CD8-positive, alpha-beta memory T cell (primary cell): ENCODE measurements at places on chromosomes 2 and 18.

- no peak for DNase-seq
Measured at GRCh38 chr2:224876522-224876921, 160.4 kb upstream of the CCDC195 start.

DNA sequence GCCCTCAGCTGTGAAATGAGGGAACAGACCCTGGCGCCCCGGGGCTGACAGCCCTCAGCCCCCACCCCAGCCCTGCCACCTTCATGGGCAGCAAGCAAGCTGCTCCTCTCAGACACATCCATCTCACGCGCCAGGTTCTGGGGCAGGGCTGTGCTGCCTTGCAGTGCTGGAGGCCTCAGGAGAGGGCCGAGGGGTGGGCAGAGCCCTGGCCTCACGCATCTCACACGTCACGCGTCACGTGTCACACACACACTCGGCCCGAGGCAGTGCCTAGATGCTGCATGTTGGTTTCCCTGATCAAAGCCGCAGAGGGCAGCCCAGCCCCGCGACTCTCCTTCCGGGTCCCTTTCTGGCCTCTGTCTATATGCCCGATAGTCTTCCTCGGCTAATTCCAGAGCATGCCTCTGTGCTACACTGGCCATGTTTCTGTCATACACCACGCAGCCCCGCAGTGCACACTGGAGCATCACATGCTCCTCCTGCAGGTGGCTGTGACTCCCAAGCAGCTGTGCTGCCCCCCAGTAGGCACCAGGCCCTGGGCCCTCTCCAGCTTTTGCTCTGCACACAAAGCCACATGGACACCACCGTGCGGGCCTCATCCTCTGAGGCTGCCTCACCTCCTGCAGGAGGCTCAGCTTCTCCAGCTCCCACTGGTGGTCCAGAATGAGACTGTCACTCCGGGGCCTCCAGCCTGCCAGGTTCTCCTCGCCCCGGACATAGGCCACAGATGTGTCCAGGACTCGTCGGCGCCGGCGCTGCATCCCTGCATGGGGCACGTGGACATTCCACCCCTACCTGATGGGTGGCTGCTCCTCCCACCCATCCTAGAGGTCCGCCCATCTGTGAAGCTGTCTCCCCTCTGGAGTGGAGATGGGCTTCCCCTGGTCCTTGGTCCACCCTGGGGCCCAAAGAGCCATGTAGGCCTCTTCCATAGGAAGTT is 31.4 kb downstream of the AQP12A start:
- no peak for DNase-seq

DNA sequence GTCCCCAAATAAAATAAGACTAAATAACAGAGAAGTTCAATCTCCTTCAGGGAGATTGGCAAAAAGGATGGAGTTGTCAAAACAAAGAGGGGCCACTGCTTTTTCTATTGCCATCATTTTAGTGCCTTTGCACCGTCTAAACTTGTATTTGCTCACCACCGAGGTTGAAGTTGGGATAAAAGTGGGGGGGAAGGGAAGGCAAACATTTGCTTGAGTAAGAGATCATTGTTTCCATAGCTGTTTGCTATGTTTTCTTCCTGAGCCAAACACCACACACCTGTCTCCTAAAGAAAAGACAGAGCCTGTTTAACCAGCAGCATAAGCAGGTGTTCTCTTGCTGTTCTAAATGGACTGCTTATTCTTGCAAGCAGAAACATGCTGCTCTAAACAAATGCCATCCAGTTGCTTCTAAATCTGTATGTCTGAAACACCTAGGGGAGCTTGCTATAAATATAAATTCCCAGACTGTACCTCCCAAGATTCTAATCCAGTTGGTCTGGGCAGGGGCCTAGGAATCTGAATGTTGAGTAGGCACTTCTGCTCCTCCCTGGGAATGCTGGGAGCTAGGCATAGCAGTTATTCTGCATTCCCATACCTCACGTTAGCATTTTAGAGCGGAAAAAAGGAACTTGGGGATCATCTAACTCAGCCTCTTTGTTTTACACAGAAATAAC is 179.4 kb upstream of the ARL4C start:
- no peak for DNase-seq

DNA sequence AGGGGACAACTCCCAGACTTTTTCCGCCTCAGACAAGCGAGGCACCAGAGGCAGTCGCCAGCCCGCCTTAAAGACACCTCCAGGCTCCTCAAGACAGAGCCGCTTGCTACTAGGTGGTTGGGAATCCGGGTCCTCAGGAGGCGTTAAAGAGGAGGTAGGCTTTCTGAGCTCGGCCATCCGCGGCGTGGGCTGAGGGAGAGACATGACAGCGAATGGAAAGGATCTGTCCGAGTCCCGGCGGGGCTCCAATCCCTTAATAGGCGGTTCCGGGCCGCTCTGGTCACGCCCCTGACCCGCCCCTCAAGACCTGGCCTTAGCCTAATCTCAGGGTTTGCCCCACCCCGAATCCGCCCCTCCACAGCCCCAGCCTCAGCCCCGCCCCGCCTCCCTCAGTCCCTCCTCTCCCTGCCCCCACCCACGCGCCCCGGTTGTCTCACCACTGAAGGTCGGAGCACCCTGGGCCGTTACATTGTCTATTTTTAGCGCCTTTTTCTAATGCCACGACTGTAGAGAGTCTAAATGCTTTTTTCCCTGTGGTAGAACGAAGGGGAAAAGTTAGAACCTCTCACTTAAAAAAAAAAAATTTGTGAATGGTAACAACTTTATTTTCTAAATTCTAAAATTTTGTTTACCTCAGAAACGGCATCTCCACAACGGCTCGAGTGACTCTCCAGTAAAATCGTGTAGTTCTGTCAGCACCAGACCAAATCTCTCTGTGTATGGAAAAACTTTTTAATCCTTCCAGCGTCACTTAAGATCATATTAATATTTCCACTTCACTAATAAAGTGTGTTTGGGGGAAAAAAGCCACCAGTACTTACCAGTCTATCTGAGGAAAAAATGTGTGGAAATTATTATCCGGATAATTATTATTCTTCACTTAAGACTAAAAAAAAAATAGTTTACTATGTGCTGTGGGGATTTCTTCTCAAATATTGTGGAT is at the start of gene RAD51AP2:
Gene RAD51AP2, minus strand, starts transcription at position 229 of the 943 bp plus-strand sequence. Its CDS starts 25 bp downstream, at position 204.
- no peak for DNase-seq

GRCh38 chr18:59049721-59050660 is 89.7 kb upstream of the SEC11C start:
- no peak for DNase-seq

GRCh38 chr2:162824304-162824703 is 14.3 kb downstream of the KCNH7 start:
- no peak for DNase-seq

- DNase-seq, result no peak
Measured at GRCh38 chr2:27078267-27079194, at the start of gene EMILIN1. TSS of gene EMILIN1 (plus strand) at chr2:27078615. CDS start at chr2:27079066, 451 bp downstream.

- no peak for DNase-seq
Measured at GRCh38 chr2:136798766-136799165, 33.4 kb downstream of the THSD7B start.

GRCh38 chr2:20585359-20585709 is 65.6 kb downstream of the HS1BP3 start:
- no peak for DNase-seq

GRCh38 chr18:48663931-48664847 is 125.4 kb downstream of the CTIF start:
- DNase-seq, result no peak

DNA sequence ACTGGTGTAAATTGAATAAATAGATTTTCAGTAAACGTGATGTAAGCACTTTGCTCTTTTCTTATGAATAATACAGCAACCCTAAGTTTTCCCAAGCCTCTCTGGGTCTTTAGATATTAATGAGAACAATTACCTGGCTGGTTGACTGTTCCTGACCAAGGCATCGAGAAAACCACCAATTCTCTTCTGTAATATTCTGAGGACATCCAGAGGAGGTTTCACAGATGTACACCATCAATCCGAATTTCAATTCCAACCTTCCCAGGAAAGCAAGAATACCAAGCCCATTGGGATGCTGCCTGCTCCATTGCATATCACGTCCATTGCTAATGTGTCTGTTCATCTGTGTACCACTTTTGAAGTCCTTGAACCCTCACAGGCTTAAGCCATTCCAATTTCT is 571.8 kb downstream of the NUP35 start:
- DNase-seq, result no peak

DNA sequence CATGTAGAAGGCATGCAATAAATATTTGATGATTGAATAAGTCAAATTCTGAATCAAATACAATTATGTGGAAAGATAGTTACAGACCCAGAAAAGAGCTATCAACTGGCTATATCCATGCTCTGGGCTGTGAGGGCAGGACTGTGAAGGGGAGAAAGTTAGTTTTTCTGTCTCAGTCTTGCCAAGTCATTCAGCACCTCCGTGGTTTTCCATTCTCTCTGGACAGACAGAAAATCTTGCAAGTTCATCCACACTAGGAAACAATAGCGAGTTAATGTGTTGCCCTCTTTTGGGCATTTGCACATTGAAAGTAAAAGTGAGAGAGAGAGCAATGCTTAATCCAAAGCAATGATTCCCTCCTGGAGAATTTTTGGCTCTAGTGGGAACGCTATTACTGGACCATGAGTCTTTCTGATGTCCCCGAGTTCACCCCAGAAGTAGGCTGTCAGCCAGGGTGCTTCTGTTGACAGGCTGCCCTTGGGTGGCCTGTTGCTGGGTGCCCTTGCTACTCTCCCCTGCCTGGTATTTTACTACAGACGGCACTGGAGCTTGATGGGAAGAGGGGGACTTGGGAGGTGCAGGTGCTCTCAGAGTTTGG is 238.3 kb downstream of the LOXHD1 start:
- DNase-seq, result no peak

- DNase-seq, result no peak
Measured at GRCh38 chr2:79389481-79389880, 123.4 kb upstream of the CTNNA2 start.

DNA sequence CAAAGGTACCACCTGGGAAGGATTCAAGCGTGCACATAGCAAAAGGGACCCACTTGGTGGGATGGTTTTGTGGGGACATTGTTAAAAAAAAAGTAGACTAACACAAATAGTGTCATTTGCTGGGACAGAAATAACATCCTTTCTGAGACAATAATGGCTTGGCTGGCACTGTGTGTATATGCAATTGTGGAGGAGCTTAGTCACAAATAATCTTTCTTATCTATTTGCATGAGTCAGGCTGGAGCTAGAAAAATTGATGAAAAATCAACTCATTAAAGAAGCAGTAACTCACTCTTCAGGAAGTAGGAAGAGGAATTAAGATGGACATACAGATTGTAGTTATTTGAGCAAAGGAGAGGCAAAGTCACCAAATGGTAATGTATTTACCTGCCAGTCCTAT is 29.5 kb upstream of the ITGB6 start:
- DNase-seq, result no peak

GRCh38 chr2:215397632-215398341 is 38.1 kb downstream of the FN1 start:
- no peak for DNase-seq

- no peak for DNase-seq
Measured at GRCh38 chr2:233101816-233102215, 41.7 kb downstream of the INPP5D start.

DNA sequence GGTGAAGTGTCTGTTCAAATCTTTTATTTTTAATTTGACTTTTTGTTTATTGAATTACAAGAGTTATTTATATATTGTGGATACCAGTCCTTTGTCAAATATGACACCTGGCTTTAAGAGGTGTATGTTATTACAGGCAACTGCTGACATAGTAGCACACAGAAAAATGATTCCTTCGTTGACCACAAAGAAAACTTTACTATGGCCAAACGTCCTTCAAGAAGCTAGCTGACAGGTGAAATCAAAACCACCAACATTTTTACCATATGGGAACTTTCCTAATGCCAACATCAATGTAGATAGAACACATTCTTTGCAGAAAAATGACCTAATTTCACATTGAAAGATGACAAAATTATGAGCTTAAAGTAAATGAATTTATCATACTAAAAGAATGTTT is 6.4 kb upstream of the SRBD1 start:
- DNase-seq, result no peak

DNA sequence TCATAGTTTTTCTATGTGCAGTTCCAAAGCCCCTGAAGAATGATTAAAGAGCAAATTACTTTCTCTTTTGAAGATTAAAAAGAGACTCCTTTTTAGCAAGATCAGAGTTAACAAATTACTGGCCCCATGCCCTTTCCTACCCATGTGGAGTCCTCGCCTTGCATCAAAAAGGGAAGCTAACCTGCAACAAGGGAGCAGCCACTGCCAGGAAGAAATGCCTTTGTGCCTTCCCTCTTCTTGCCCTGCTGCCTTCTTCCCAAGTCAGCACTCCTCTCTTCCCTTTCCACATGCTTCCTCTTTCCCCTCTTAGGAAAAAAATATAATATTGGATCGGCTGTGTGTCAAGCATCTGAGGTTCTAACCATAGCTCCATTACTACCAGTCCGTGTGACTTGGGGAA is 37.1 kb upstream of the CYP1B1 start:
- no peak for DNase-seq

- no peak for DNase-seq
Measured at GRCh38 chr2:15570104-15570503, 9.0 kb upstream of the NBAS start.

GRCh38 chr2:63092401-63092800 is 41.8 kb downstream of the OTX1 start:
- DNase-seq, result no peak

DNA sequence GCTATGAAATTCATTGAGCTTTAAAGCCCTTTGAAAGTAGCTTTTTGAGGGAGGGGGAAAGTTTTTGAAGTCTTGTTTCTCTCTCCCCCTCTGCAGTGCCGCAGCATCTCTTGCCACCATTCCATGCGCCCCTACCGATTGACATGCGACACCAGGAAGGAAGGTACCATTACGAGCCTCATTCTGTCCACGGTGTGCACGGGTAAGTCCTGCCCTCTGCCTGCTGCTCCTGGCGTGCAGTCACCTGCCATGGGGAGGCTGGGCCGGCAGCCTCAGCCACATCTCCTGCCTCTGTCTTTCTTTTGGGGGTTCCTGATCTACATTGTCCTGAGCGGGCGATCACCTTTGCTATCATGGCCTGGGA is 191.6 kb downstream of the GLI2 start:
- no peak for DNase-seq

DNA sequence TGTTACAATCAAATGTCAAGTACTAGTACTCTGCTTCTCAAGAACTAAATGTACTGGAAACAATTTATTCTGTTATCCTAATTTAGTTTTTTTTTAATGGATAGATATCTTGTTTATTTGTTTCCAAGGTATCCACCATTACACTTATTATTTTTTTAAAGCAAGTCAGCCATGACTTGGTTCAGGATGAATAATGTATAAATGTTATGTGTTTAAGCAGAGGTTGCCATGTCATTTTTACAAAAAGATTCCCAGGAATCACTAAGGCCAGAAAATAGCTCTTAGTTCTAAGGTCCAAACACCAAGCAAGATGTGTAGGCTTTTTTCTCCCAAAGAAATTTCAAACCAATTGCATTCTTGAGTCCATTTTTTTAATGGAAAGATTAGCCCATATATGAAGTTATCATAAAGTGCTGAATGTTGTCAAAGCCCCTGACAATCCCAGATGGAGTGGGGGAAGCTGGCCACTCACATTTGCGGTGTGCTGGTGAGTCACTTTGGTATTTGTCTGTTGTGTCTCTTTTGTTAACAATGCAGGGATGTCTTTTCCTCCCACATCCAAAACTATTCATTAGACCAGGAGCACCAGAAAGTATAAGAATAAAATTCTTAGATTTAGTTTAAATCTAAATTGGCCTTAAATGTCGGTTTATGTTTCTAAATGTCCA is 158.9 kb downstream of the COL6A3 start:
- DNase-seq, result no peak

- DNase-seq, result no peak
Measured at GRCh38 chr2:70125498-70125898, 38.2 kb downstream of the PCBP1 start.
